ENCODE measurements at places on chromosomes 5 and 9. TPM values are rescaled to one million over a fixed set of nuclear protein-coding genes. Genes with fewer than 3 reads are reported as not detected.
A peak's percentile ranks its signal among the peaks of the same experiment; 100 is the strongest.

DNA sequence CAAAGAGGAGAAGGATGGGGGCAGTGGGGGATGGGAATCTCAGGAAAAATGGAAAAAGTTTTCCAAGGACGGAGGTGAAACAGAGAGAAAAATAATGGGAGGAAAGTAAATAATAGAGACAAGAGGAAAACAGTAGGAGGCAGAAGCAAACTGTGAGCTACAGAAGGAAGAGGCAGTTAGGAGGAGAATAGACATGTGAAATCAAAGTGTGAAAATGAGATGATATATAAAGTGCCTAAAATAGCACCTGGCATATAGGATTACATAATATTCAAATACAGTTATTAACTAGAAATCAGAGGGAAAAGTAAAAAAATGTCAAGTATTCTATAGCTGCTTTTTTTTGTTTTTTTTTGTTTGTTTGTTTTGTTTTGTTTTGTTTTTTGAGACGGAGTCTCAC lies 44.0 kb upstream of the PLIN2 start:
- no peak for DNase-seq

Gene KIF12
- total RNA-seq, result 0.41 TPM

Gene DPM2
- total RNA-seq, result 33.4 TPM

DNA sequence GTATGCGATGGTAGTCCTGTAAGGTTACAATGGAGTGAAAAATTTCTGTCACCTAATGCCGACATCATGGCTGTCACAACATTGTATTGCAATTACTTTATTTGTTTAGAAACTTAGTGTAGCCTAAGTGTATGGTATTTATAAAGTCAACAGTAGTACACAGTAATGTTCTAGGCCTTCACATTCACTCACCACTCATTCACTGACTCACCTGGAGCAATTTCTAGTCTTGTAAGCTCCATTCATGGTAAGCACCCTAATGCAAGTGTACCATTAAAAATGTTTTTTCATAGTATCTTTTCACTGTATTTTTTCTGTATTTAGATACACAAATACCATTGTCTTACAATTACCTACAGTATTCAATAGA lies 58.5 kb downstream of the ATP10B start:
- DNase-seq, result no peak

Gene CCNO
- total RNA-seq, result 0.80 TPM

Gene ECM2
- 3.9 TPM for total RNA-seq

- DNase-seq, result no peak
These were observed 74.1 kb upstream of the BASP1 start for GRCh38 chr5:17143335-17143734.

DNA sequence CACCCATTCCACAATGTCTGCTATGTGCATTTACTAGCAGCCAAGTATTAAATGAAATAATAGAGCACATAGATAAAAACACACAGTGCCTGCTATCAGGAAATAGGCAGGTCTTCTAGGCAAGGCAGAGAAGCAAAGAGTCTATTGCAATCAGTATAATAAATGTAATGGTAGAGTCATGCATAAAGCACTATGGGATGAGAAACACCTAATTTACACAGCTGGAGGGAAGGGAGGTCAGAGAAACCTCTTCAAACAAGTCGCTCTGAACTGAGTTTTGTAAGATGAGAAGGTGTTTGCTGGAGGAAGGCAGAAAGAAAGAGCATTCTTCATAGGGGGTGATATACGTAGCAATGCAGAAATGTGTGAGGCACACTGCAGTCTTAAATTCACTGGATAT lies 341.0 kb upstream of the DMAC1 start:
- no peak for DNase-seq

DNA sequence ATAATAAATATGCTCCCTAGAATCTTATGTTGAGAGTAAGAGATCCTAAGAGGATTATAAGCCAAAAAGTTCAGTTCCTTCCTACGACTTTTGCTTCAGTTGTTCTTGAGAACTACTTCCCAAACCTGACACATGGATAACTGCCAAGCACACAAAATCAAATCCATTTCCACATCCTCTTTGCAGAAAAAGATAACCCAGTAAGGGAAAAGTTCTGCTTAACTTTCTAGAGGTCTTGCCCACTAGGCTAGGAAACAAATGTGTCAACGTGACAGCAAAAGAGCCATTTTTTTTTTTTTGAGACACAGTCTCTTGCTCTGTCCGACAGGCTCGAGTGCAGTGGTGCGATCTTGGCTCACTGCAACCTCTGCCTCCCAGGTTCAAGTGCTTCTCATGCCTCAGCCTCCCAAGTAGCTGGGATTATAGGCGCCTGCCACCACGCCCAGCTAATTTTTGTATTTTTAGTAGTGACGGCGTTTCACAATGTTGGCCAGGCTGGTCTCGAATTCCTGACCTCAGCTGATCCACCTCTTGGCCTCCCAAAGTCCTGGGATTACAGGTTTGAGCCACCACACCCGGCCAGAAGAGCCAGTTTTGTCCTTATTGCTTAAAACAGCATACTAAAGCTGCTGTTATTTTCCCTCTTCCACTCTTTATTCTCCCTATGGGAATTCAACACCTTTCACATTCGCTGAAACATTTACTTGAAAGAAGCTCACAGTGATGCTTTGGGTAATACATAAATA lies 24.2 kb downstream of the CSNK1A1 start:
- no peak for DNase-seq

- peak; percentile 78 for DNase-seq
These were observed at the start of gene LHFPL2 for GRCh38 chr5:78648359-78649210. Gene LHFPL2, minus strand, starts transcription at chr5:78648772. Its CDS starts 138,559 bp downstream, at chr5:78510213.

GRCh38 chr5:180975338-180975737 lies 13.3 kb upstream of the BTNL3 start:
- DNase-seq, result no peak

GRCh38 chr9:20884985-20885593 lies 146.4 kb downstream of the HACD4 start:
- peak; percentile 68 for DNase-seq

Gene TTC33
- 15.2 TPM for total RNA-seq

DNA sequence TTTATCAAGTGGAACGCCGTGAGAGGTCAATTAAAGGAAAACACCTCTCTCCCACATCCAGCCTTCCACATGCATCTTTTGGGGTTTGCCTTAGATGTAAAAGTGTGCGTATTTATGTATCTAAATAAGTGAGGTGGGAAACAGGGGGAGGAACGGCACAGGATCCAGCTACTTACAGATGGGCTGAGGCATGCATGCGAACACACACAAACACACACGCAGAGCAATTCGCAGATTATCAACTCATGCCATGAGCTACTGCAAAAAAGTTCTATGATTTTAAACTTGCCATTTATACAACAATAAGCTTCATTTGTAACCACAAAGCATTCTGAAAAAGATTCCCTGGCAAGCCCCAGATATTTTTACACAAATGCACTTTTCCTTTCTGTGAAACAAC lies 242.1 kb downstream of the BNC2 start:
- no peak for DNase-seq

- no peak for DNase-seq
These were observed 8.0 kb downstream of the SPARC start for GRCh38 chr5:151678713-151679112.

DNA sequence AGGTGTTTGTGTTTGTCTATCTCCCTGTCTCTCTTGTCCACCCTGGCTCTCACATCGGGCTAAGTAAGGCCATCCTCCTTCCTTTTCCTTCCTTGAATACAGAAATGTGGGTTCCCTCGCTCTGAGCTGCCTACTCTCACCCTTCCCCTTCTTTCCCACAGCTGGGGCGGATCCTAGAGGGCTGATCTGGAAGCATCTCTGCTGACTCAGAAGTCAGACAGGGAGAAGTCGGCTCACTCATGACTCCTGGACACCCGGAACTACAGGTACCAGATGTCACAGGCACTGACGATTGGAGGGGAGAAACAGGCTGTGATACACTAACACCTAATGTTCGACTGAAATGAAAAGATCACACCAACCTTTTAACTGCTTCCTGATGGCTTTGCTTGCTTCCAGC lies 41.3 kb downstream of the PTPN3 start:
- DNase-seq, result no peak

DNA sequence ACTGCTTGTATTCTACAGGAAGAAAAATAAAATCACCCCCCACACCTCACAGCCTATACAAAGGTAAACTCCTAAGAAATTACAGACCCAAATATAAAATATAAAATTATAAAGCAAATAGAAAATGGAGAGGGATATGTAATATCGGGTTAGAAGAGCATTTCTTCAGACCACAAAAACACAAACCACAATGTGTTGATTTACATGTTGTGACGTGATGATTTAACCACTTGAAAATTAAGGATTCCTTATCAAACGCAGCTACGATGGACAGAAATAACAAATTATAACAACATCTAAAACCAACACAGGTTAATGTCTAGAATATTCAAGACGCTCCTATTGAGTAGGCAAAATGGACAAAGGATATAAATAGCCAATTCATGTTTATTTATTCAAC lies 26.3 kb downstream of the SSBP2 start:
- DNase-seq, result no peak

GRCh38 chr5:147287110-147287509 lies 52.3 kb downstream of the STK32A start:
- no peak for DNase-seq

GRCh38 chr9:91834740-91835139 lies 115.3 kb downstream of the ROR2 start:
- DNase-seq, result no peak

Gene ALDOB
- total RNA-seq, result 4.0 TPM

Gene ARSI
- 0.67 TPM for total RNA-seq

- no peak for DNase-seq
These were observed 81.5 kb downstream of the PRKACG start for GRCh38 chr9:68932458-68932857.

DNA sequence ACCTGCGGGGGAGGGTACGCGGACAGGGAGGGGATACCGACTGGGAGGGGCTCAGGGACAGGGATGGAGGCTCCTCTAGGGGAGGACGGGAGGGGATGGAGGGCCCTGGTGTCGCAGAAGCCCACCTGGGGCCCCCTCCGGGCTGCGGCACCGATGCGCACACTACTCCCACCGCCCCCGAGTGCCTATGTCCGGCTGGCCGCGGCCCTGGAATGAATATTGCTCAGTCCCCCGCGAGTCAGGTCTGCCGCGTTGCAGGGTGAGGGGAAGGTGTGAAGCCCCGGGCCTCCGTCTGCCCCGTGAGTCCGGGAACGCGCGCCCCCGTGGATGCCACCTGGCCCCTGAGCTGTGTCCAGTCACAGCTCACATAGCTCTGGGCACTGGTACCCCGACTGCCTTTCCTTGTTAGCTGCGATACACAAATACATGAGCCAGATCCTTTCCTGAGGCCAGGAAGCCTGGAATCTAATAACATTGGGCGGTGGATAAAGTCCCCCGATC lies 44.5 kb upstream of the PRSS3 start:
- DNase-seq, result no peak

- DNase-seq, result no peak
These were observed 444.7 kb downstream of the TLE1 start for GRCh38 chr9:81244631-81245030.

GRCh38 chr5:133265257-133265656 lies 213.4 kb downstream of the HSPA4 start:
- no peak for DNase-seq

Gene LCN1
- not detected for total RNA-seq

Gene PCDHA6
- total RNA-seq, result 0.36 TPM

DNA sequence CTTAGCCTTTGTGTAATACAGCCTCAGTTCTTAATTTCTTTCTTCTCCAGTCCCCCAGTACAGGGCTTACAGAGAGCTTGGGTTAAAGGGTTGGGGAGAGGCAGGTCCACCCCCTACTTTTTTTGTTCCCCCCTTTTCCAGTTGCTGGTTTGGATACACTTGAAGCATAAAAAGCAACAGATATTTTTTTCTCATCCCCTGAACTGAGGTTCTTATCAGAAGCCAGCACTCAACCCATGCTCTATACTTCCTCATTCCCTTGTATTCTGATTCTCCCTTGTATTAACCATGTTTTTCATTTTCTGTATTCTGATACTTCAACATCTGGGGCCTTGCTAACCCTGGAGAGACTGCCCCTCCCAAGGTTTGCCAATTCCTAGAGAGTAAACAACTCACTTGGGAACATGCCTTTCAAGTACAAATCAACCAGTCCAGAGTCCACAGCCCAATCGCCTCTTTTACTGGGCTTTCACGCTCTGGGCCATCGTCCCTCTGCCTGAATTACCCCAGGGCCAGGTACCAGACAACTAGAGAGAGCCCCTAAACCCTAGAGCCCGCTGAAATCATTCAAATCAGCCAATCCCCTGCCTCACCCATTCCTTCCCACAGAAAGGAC lies 333.4 kb upstream of the PUM3 start:
- DNase-seq, result no peak

Gene PPP3R2
- total RNA-seq, result not detected

DNA sequence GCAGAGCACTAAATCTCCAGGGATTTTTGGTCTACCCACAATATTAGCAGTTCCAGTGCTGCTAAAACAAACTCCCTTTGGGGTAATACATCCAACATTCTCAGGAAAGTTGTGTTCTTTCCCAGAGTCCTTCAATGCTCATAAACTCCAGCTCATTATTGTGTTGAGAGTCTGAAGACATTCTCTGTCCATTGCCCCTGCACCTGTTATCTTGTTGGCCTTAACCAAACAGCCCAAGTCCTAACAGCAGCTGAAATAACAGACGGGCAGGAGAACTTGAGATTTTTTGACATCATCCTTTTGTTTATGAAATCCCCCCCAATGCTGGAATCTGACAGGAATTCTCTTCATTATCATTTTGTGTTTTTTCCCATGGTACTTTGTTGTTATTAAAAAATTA lies 110.8 kb downstream of the PAPPA start:
- no peak for DNase-seq

DNA sequence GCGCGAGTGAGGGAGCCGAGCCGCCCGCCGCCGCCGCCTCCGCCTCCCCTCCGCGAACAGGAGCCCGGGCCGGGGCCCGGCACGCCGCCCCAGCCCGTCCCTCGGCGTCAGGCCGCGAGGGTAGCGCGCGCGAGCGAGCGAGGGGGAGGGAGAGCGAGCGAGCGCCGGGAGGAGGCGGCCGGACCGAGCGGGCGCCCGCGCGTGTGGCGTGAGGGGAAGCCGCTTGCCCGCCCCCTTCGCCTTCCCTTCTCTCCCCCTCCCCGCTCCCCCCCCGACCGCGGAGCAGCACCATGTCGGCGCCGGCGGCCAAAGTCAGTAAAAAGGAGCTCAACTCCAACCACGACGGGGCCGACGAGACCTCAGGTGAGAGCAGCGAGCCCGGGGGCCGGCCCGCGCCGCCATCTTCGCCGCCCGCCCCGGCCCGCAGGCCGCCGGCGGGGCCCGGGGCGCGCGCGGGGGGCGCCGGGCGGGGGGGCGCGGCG lies 312 bp downstream of the SET start:
- peak; percentile 64 for DNase-seq

DNA sequence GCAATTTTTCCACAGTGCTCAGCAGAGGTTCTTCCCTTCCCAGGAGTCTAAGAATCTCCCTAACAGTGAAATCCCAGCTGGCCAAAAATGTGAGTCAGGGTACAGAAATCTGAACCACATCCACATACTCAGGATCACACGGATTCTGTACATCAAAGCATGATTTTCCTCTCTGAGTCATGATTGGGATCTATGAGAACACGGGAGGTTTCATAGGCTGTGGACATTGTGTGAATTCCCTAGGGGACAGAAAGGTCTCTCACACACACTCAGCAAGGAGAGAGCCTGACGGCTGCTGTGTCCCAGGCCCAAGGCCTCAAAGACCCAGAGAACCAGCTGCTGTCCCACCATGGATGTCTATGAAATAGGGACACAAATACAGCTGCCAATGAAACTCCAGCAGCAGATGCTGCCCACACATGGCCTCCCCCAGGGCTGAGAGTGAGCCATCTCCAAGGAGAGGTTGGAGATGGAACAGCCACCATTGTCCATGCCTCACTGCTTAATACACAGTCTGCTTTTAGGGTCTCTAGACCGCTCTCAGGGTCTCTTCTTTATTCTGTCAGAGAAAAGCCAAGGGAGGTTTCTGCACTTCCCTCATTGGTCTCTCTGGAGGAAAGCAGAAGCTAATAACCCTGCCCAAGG lies 102.7 kb downstream of the ADAMTS12 start:
- DNase-seq, result no peak

- no peak for DNase-seq
These were observed 2.5 kb downstream of the CENPP start for GRCh38 chr9:92328225-92328624.

Measured in adrenal gland (tissue), 19 donors.